CD4-positive, alpha-beta T cell treated with Interleukin-15 for 4 hours (primary cell): ENCODE measurements at places on chromosomes 4 and X.

DNA sequence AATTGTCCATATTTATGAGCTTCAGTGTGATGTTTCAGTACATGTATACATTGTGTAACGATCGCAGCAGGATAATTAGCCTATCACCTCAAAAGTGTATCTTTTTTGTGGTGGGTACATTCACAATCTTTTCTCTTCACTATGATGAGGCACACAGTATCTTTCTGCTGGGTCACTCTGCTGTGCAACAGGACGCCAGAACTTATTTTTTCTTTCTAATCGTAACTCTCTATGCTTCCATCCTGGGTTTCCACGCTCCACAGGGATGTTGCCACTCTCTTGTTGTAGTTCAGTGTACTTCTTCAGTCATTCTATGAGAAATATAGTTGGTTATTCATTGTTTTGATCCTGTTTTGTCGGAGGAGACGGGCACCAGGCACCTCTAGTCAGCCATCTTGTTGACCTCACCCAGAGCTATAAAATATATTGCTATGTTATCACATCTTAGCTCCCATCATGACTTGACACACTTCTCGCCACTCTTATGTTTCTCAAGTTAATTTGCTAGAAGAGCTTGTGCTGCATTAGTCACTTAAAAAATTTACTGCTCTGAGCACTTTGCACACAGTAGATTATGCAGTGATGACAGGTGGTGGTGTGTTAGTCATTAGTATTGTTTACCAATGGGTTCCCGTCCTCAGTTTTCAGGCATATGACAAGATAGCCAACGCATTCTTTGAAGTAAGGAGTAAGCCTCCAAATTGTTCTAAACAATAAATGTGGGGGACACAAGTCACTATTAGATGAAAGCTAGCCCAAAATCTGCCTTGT lies 1002.7 kb upstream of the PCDH7 start:
- DNase-seq, result no peak

GRCh38 chrX:14697451-14697850 lies 168.1 kb downstream of the GLRA2 start:
- DNase-seq, result no peak

GRCh38 chrX:7131621-7132020 lies 15.9 kb upstream of the STS start:
- DNase-seq, result no peak

DNA sequence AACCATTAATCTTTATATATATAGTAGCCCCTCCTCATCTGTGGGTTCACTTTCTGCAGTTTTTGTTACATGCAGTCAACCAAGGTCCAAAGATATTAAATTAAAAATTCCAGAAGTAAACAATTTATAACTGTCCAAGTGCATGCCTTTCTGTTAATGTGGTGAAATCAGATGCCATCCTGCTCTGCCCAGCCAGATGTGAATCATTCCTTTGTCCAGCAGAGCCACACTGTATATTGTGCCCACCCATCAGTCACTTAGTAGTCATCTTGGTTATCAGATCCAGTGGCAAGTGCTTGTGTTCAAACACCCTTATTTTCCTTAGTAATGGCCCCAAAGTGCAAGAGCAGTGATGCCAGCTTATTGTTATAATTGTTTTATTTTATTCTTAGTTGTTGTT lies 17.2 kb upstream of the PRDM5 start:
- DNase-seq, result no peak

GRCh38 chrX:133215747-133216146 lies 2.4 kb downstream of the TFDP3 start:
- no peak for DNase-seq

DNA sequence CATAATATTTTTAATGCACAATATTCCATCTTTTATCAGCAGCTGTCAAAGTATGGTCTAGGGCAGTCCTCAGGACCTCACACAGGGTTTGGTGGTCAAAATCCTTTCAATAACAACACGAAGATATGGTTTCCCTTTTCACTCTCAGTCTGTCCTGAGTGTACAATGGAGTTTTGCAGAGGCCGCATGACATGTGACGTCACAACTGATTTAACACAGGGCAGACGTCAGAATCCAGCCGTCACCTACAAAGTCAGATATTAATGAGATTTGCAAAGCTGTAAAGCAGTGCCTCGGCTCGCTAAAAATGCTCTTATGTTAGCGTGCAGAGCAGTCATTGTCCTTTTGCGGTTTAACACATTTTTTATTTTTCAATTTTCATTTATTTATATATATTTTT lies 12.5 kb downstream of the ABLIM2 start:
- no peak for DNase-seq

DNA sequence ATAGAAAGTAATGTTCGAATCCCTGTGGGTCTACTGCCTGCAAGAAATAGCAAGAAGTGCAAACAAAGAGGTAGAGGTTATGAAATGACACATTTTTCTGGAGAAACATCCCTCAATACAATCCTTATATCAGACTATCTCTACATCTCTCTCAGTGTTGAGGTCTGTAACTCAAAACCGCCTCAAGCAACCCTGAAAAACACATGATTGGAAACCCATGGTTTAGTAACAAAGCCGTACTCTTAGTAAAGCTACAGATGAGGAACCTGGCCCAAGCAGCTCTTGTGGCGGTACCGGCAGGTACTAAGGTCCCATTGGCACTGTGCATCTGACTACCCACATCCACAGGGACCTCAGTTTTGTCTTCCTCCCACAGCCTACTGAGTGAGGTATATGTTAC lies 53.9 kb downstream of the IRF2 start:
- peak; percentile 31 for DNase-seq

GRCh38 chr4:38236003-38236402 lies 275.8 kb downstream of the PTTG2 start:
- no peak for DNase-seq

DNA sequence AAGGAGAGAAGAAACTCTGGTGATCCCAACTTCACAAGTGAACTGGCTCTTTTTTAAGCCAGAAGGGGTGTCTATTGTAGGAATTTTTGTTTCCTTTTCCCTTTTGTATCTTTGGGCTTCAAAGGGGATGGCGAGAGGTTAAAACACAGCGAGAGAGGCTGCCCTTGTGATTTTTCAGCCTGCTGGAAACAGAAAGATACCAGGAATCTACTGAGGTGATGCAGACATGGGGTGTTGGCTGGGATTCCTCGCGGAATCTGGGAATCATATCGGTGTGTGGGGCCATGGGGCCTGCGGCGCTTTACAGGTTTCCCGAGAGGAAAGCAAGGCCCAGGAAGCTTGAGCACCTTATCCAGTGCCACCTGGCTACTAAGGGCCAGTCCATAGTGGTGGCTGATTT lies 99.4 kb upstream of the STX18 start:
- no peak for DNase-seq

DNA sequence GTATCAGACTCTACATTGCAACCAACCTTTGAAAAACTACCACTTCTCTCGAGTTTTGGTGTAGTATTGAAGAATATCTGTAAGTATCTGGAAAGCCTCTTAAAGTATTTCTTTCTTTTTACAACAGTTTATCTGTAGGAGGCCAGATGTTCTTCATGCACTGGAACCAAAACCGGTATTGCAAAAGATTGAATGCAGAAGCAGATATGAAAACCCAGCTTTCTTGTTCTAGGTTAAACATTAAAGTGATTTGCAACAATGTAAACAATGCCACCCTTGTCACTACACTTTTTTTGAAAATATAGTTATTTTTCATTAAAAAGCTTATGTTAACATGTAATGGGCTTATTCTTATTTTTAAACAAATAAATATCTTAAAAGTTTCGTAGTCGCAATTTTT lies 27.2 kb downstream of the PLS3 start:
- DNase-seq, result no peak

- no peak for DNase-seq
Observed at GRCh38 chr4:84837751-84838150, 128.7 kb downstream of the WDFY3 start.

GRCh38 chr4:138983690-138984089 lies 31.9 kb upstream of the NOCT start:
- DNase-seq, result no peak

- no peak for DNase-seq
Observed at GRCh38 chr4:6582889-6583490, 8.0 kb downstream of the MAN2B2 start.

DNA sequence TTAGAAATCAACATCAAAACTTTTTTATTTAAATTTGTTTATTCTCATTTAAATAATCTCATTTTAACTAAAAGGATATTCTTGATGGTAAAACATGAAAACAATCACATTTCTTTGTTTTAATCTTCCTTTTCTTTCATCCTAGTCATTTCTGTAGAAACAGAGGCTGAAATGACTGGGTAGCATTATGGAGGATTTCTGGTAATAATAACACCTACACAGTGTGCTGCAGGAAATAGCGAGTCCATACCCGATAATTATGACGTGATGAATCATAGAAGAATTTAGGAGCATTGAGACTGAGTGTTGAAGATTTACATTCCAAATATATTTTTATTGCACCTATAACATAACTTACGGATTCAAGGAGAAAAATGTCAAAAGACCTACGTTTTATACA lies 31.4 kb upstream of the BBS12 start:
- no peak for DNase-seq

DNA sequence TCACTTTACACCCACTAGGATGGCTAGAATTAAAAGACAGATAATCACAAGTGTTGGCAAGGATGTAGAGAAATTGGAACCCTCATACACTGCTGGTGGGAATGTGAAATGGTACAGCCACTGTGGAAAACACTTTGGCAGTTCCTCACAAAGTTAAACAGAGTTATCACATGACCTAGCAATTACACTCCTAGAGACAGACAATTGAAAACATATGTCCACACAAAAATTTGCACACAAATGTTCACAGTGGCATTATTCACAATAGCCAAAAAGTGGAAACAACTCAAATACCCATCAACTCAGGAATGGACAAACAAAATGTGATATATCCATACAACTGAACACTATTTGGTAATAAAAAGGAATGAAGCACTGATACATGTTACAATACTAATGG lies 5.7 kb downstream of the ZNF280C start:
- no peak for DNase-seq

DNA sequence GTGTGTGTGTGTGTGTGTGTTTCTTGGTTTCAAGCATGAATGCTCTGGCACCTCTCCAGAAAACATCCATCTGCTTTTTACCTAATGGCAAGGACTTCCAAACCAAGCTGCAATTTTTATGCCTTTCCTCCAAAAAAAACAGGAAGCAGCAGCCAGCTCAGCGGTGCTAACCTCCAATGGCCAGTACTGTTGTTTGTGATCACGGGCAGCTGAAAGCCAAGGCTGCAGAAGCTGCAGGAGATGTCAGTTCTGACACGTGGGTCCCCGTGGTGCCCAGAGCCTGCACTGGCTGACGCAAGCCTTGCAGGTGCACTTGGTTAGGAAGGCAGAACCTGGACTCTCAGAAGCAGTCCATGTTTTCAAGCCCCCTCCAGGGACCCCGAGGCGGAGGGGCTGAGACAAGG lies 313.6 kb upstream of the DDX53 start:
- no peak for DNase-seq

DNA sequence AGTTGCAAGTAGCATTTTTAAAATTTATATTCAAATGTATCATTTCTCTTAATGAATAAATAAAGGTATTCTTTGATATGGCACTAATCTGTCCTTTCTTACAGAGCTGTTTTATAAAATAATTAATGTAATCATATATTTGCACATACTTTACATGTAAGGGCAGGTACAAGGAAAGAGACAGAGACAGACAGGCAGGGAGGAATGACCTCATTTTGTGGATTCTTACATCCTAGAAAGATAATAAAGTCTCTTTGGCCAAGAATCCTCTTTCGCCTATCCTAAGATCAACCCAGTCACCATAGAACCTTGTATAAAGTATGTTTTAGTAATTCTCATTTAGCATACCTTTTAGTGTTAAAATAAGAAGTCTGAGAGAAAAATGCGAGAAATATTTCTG lies 98.5 kb upstream of the CTSO start:
- DNase-seq, result no peak

- no peak for DNase-seq
Observed at GRCh38 chr4:102525097-102525496, 23.9 kb downstream of the NFKB1 start.

GRCh38 chrX:31547416-31547815 lies 475.6 kb upstream of the FTHL17 start:
- no peak for DNase-seq

- no peak for DNase-seq
Observed at GRCh38 chr4:122712782-122713181, 19.7 kb upstream of the BBS12 start.

DNA sequence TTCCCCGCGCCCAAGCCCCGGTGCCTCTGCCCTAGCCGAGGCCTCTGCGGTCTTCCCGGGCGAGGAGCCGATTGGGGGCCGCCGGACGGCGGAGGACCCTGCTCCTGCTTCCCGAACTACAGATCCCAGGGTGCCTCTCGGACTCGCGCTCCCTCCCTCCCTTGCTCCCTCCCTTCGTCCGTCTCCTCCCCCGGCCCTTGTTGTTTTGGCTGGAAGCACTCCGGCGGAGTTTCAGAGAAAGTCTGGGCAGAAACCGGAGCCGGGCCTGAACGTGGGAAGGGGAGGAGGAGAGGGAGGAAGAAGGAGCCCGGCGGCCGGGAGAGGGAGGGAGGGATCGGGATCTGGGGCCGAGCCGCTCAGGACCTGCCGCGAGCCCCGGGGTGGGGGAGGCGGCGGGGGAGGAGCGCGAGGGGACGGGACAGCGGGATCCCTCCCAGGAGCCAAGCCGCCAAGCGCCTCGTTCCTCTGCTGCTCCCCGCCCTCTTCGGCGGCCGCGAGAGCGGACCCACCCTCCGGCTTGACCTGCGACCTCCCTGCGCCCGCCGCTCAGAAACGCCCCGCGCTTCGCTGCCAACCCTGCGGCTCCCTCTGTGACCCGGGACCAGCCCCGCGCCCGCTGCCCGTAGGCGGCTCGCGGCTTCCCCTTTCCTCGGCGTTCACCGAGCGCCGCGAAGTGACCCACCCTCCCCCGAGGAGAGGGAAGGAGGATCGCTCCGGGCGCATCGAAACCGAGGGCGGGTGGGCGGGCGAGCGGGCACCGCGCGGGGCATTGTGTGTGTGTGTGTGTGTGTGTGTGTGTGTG lies 496 bp upstream of the GAB1 start:
- peak; percentile 5 for DNase-seq

GRCh38 chrX:6384371-6384770 lies 150.5 kb downstream of the VCX3A start:
- DNase-seq, result no peak

GRCh38 chr4:101274888-101275752 lies 72.2 kb downstream of the PPP3CA start:
- DNase-seq, result no peak

DNA sequence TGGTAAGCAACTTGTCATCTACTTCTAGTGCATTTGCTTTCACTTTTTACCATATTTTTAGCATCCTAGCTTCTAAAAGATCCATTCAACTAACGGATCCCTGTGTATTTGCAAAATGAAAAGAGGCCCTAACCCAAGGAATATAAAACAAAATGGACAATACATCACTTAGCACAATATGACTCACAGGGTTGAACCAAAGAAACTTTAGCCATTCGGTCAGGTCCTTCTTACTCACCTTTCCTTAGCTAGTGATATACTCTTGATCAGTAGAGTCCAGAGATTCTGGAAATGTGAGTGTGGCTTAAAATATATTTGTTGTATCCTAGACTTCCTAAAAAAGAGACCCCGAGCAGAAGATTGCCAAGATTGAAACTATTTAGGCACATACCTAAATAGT lies 19.5 kb downstream of the TMPRSS11E start:
- no peak for DNase-seq

- no peak for DNase-seq
Observed at GRCh38 chr4:56466910-56467283, 520 bp upstream of the SRP72 start.
